ENCODE measurements at places on chromosomes 4 and X.

- peak; percentile 45 for DNase-seq
These were observed 29.2 kb upstream of the MXD4 start for GRCh38 chr4:2290974-2291704.

DNA sequence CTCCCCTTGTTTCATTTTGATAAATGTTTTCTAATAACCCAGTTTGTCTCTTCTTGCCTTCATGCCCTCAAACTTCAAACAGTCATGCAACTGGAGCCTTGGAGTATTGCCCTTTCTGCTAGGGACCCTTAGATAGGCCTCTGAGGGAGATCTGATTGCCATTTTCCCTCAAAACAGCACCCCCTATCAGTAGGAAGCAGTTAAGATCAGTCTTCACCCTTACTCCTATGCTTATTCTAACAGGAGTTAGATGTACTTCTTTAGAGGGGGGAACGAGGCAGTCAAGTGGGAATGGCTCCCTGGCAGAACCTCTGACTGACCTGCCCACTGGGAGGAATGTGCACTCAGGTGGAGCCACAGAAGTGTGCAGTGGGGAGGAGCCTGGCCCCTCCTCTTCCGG is 74.1 kb downstream of the FAM47A start:
- no peak for DNase-seq

- DNase-seq = no peak
These were observed 197.9 kb downstream of the PRDM5 start for GRCh38 chr4:120724656-120725055.

- no peak for DNase-seq
These were observed 50.3 kb upstream of the HGFAC start for GRCh38 chr4:3391422-3391821.

DNA sequence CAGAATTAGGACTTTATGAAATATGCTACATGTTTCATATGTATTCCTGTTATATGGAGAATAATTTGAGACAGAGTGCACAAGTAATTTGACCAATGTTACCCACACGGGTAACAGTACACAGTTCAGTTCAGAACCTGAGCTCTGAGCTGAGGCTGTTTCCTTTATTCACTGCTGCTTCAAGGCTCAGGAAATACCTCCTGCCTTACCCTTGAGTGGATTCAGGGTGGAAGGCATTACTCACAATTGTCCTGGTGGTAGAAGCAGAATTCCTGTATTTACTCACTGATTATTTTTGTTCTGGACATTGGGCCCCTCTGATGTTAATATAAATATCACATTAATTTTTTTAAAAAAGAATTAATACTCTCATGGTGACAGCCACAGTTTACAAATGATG is 73.5 kb upstream of the CAMK2D start:
- no peak for DNase-seq

GRCh38 chr4:80420638-80421037 is 85.1 kb downstream of the CFAP299 start:
- DNase-seq = no peak

DNA sequence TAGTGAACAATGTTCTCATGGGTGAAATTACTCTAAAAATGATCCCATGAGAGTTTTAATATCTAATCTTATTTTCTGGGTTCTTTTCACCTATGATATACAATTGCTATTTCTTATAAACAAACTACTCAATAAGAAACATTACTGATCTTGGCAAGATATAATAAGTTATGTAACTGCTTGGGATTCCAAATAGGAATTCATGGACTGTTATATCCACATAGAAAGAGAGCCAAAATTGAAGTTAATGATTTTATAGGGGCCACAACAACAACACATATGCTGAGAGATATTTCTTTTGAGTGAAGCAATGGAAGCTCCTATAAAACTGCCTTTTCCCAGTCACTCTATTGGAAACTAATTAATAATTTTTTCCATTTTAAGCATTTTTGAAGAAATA is 90.4 kb upstream of the TLL1 start:
- no peak for DNase-seq

DNA sequence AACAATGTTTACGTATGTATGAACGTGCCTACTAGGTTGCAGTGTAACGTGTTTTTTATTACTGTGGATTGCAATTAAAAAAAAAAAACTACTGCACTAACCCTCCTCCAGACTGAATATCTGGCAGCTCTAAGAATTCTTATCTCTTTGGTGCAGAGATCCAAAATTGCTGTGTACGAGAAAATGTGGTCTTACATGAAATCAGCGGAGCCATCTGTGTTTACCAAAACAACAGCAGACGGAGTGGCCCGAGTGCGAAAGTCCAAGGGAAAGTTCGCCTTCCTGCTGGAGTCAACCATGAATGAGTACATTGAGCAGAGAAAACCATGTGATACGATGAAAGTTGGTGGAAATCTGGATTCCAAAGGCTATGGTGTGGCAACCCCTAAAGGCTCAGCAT is 268.1 kb downstream of the THOC2 start:
- no peak for DNase-seq

DNA sequence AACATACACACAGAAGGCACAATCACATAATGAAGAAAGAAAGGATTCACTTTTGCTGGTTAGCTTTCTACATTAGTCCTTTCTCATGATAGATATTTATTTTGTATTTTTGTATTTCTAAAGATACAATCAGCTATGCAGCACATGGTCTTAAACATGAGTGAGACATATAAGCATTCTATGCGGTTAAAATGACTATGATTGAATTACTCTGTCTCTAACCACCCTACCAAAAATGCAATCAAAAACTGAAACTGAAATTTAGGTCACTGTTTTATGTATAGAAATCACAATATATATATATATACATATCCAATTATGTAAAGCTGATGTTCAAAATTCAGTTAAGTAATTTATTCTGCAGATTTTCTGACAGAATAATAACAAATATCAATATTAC is 21.9 kb downstream of the CXXC4 start:
- DNase-seq = no peak

DNA sequence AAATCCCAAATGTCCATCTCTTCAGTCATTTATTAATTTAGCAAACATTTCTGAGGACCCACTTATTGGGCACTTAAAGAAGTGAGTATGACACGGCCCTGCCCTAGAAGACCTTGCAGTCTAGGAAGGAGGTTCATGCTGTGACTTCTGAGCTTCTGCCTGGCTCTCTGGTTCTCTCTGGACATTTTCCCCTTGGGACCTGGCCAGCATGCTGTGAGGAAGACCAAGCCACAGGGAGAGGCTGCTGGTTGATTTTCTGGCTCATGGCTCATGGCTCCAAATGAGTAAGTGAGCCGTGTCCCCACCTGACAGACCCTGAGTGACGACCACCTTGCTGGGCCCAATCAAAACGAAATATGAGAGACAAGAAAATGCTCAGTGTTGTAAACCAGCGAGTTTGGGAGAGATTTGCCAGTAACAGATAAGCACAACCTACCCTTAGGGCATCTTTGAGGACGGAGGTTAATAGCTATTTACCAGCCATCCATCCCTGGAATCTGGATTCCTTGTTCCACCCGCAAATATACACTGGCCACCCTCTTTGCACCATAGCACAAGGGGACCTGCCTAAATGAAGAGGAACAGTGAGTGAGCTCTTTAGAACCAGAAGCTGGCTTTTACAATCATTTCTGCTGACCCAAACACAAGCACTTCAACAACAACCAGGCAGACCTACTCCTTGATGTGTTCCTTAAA is 876 bp downstream of the MPP1 start:
- no peak for DNase-seq

DNA sequence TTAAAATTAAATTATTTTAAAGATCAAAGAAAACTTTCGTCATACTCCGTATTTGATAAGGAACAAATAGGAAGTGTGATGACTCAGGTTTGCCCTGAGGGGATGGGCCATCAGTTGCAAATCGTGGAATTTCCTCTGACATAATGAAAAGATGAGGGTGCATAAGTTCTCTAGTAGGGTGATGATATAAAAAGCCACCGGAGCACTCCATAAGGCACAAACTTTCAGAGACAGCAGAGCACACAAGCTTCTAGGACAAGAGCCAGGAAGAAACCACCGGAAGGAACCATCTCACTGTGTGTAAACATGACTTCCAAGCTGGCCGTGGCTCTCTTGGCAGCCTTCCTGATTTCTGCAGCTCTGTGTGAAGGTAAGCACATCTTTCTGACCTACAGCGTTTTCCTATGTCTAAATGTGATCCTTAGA is at the start of gene CXCL8:
TSS of gene CXCL8 (plus strand) at position 217 of the 426 bp plus-strand sequence. CDS start at position 307, 90 bp downstream.
- no peak for DNase-seq

DNA sequence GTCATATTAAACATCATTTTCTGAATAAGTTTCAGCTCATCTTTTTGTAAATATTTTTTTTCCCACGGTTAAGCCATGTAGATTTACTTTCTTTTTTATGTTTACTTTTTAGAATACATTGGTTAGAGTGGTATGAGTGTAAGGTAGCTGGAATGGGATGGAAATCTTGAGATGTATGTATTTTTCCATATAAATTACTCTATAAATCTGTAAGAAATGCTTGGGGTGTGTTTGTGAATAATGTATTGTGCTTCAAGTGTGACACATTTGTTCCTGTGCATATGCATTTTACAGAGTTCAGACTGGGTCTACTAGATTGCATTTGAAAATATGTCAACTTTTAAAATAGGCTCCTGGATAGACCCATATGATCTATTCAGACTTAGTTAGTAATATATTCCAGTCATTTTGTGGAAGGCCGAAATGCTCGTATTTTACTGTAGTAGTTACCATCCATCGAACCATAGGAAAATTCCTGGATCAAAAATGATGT is 756.8 kb downstream of the RAPGEF2 start:
- no peak for DNase-seq

DNA sequence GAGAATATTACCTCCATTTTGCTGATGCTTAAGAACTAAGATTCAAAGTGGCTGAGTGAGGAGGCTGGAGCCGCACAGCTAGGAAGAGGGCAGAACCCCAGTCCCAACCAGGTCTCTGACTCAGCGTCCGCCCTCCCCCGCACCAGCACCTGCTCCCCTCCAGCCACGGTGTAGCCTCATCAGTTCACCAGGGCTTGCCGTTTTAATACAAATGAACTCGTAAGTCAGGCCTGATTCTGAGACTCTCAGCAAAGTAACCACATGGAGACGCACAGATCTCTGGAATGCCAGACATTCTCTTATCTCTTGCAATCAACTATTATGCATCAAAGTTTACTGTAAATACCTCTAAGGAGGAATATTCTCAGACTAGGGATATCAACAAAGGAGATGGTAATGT is 52.4 kb downstream of the ENPP6 start:
- DNase-seq = no peak

GRCh38 chrX:136015016-136015415 is 29.8 kb downstream of the SLC9A6 start:
- no peak for DNase-seq

DNA sequence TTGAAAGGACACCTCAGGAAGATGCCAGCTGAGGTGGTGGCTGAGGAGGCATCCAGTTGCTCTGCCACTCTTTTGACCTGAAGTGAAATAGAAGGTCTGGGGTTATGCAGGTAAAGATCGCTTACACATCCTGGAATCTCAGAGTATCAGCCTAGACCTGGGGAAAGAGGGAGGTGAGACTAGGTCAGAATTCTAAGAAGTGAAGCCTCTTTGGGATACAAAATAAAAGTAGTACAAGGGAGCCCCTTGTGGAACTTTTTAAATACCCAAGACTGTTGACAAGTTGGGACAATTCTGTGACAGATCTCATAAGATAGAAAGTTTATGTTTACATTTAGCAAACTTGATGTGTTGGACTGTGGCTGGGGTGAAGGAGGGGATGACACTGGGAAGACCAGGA is 263.1 kb downstream of the SPRY1 start:
- no peak for DNase-seq

DNA sequence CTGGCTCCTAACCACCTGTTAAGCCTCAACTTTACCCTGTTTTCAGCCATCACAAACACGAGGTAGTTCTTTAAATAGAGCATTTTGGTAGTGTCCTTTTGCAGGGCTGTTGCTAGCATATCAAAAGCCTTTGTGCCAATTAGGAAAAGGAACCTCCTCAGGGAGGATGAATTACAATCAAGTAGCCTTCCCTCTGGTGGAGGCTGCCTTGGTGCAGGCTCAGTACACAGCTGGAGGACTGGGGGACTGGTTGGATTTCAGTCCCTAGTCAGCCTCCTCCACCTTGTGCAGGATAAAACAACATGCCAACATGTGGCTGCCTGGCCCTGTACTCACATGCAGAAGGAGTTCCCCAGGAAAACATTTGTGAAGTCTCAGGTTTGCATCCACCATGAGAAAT is 53.1 kb downstream of the RASGEF1B start:
- DNase-seq = no peak

GRCh38 chrX:119482041-119482440 is 13.8 kb downstream of the SLC25A5 start:
- DNase-seq = no peak

- no peak for DNase-seq
These were observed 13.4 kb upstream of the COL25A1 start for GRCh38 chr4:109315818-109316217.

DNA sequence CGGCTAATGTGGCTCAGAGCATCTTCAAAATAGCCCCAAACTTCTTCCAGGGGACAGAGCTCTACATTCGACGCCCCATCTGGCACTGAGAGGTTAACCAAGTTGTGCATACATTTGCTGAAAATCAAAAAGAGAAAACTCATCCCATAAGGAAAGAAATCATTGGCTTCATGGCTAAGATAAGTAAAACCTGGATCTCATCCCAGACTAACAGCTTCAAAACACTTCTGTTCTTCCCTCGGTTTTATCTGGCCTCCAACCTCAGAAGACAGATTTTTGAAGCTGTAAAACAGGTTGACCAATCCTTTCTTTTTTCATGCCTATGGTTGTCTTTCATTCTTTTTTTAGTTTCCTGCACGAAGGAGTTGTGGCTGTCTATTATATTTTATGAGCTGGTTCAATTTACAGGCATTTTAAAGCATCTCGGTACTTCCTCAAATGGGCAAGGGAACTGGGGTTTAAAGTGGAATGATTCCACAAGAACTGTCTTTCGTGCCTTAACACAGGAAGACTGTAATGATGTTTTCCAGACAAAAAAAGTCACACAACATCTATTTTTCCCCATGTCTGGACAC is 107.6 kb downstream of the DLG3 start:
- no peak for DNase-seq

GRCh38 chrX:150730719-150731118 is 37.5 kb downstream of the MTMR1 start:
- DNase-seq = no peak

DNA sequence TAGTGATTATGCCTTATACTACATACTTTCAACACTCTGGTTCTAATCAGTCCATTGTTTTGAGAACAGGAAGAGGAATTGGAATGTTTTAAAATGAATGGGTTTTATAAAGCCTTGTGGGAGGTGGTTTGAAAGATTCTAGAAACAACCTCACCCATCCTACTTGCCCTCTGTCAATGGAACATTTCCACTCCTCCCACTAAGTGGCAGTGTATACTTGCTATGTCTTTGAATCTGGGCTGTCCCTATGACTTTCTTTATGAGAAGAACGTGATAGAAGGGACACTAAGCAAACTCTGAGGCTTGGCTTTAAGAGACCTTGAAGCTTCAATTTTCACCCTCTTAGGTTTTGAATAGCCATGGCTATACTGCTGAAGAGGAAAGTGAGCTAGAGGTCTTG is 611.2 kb downstream of the PPP4R3C start:
- no peak for DNase-seq

- DNase-seq = no peak
These were observed 60.0 kb downstream of the SLC9B1 start for GRCh38 chr4:102959496-102959895.

Measured in stimulated activated CD4-positive, alpha-beta T cell treated with anti-CD3 and anti-CD28 coated beads, Interleukin-1b, Interleukin-23, amount 100 ng/mL, for 1 hour (primary cell).